ENCODE measurements at places on chromosomes 16 and 17.
A peak's percentile ranks its signal among the peaks of the same experiment; 100 is the strongest.

GRCh38 chr17:67452681-67453554 is 75.8 kb downstream of the PITPNC1 start:
- DNase-seq = no peak

- peak; percentile 20 for DNase-seq
Observed at GRCh38 chr17:65243838-65244625, 106.9 kb downstream of the RGS9 start.

- peak; percentile 25 for DNase-seq
Observed at GRCh38 chr17:19753661-19754463, 5.8 kb upstream of the ALDH3A1 start.

DNA sequence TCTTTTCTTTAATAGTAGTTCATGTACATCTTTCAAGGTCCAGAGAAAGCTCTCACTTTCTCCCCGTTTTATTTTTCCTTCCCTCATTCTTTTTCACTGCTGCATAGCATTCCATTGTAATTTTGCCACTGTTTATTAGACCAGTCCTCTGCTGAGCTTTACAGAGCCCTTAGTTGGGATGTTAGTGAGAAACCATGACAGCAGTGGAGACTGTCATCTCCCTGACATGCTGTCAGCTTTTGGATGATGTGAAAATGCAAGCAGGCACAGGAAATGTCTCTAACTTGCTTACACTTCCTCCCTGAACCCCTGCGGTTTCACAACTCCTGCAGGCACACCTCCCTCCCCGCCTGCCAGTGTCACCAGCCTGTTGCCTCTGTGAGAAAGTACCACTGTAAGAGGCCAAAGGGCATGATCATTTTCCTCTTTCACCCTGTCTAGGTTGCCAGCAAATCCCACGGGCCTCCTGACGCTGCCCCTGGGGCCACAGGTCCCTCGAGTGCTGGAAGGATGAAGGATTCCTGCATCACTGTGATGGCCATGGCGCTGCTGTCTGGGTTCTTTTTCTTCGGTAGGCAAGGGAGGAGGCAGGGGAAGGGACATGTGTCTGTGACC is at the start of gene ITGAL:
Gene ITGAL, plus strand, starts transcription at position 415 of the 615 bp plus-strand sequence. Its CDS starts 96 bp downstream, at position 511.
- DNase-seq = no peak

DNA sequence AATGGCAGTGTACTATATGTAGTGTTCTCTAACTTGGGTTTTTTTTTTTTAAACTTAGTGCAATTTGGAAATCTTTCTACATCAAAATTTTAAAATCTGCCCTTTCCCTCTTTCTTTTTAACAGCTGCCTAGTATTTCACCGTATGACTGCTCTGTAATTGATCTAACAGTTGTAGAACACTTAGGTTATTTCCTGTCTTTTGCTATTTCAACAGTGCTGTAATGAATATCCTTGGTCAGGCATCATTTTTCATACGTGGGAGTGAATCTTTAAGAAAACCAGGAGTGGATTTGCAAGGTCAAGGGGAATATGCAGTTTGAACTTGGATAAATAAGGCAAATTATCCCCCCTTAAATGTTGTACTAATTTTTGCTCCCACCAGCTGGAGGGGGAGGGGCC is 3.8 kb downstream of the NLRC5 start:
- no peak for DNase-seq

DNA sequence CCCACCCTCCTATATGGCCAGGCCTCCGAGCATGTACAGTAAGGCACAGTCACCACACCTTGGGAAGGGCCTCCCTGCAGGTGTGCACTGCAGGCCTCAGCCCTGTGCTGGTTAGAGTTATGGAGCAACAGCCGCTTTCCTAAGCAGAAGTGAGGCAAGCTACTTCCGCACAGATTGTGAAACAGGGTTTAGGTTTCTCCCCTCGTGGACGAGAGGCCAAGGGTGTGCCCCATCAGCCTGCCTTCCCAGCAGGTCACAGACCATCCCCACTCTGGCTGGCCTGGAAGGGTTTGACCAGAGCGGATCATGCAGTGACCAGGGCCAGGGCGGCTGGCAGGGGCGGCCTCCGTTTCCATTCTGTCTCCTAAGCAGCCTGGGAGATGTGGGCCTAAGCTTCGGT is 4.7 kb downstream of the MSRB1 start:
- no peak for DNase-seq

GRCh38 chr16:85047867-85048455 is 20.4 kb downstream of the KIAA0513 start:
- no peak for DNase-seq

- DNase-seq = no peak
Observed at GRCh38 chr17:6374271-6374691, 60.6 kb downstream of the AIPL1 start.

- DNase-seq = no peak
Observed at GRCh38 chr17:76039121-76039520, 12.0 kb upstream of the EVPL start.

Data from NCI-H524 (cell line).